ENCODE measurements at places on chromosomes 16 and 17. TPM values are rescaled to one million over a fixed set of nuclear protein-coding genes. Genes with fewer than 3 reads are reported as not detected.

Gene SPATA32
- total RNA-seq: not detected

Gene RPS6KB1
- total RNA-seq: 22.3 TPM

Gene CFAP119
- total RNA-seq: 1.4 TPM

Gene C16orf89
- not detected for total RNA-seq

Gene SLC5A11
- not detected for total RNA-seq

Gene CD300LB
- not detected for total RNA-seq

Gene SLC6A4
- not detected for total RNA-seq

Gene ALDOC
- total RNA-seq: 187 TPM

Gene CRISPLD2
- total RNA-seq: 47.8 TPM

Gene PERCC1
- total RNA-seq: not detected

Gene CDH3
- 0.14 TPM for total RNA-seq

Gene SCARF1
- 0.59 TPM for total RNA-seq

Gene SIRT7
- 13.1 TPM for total RNA-seq

Gene PABPN1L
- not detected for total RNA-seq

Gene TGFB1I1
- 47.8 TPM for total RNA-seq

Gene PLCD3
- 49.9 TPM for total RNA-seq

Gene STH
- total RNA-seq: not detected

Gene TEN1
- total RNA-seq: 13.7 TPM

Gene RAB26
- 3.0 TPM for total RNA-seq

Gene TBC1D3E
- not detected for total RNA-seq

Gene NHLRC4
- total RNA-seq: 1.5 TPM

Gene KCNG4
- not detected for total RNA-seq

Gene ZP2
- total RNA-seq: not detected

Gene NXPH3
- not detected for total RNA-seq

Gene LITAFD
- not detected for total RNA-seq

Gene UBE2G1
- total RNA-seq: 28.2 TPM

Gene ITGA2B
- total RNA-seq: under 0.01 TPM

Gene SHCBP1
- 1.8 TPM for total RNA-seq

Gene KRTAP2-1
- not detected for total RNA-seq
